ENCODE measurements at places on chromosomes 11 and 22. TPM values are rescaled to one million over a fixed set of nuclear protein-coding genes. Genes with fewer than 3 reads are reported as not detected.

DNA sequence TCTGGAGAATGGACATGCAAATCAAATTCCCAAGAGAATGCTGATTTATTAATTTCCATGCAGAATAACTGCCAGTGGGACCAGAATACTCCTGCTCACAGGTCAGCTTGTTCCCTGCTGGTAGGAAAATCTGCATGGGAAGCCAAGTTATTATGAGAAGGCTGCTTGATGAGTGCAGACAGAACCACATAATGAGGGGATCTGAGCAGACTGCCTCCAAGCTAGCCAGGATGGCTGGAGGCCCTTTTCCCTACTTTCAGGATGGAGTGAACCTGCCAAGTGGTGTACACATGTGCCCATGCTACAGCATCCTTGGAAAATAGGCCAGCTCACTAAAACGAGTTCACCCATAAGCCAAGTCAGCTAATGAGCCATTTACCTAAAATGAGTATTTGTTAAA, 55.2 kb upstream of the ZBED5 start:
- DNase-seq, result no peak

GRCh38 chr22:50338860-50339462, 4.2 kb upstream of the PPP6R2 start:
- DNase-seq, result no peak

GRCh38 chr11:329886-330253, 9.2 kb upstream of the IFITM3 start:
- no peak for DNase-seq

- DNase-seq, result no peak
Observed at GRCh38 chr11:91691872-91692271, 532.7 kb upstream of the FAT3 start.

DNA sequence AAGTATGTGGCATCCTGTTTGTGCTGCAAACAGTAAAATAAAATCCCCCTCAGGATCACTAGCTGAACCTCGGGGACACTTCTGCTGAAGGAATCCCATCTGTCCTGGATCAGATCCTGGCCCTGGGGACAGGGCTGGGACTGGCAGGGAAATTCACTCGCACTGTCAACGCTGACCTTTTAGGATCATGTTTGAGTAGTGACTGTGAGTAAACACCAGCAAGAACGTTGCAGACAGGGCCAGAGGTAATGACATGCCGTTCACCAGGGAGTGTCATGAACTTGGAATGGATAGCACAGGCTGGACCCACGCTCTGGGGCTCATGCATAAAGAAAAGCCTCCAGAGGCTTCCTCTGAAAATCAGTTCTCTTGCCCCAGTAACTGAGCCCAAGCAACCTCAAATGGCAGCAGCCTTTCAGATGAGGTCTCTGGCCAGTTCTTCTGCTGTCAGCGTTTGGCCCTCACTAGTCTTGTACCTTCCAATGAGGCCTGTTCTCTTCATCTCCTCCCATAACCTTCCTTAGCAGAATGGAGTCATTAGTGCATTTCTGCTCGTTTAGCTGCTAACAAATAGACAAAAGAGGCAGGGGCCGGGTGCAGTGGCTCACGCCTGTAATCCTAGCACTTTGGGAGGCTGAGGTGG, 51.0 kb upstream of the BARX2 start:
- DNase-seq, result no peak

GRCh38 chr22:36425977-36426523, 38.3 kb upstream of the MYH9 start:
- peak; percentile 88 for DNase-seq

Gene TRPM5
- 0.25 TPM for total RNA-seq

Gene GLYAT
- 57.8 TPM for total RNA-seq

DNA sequence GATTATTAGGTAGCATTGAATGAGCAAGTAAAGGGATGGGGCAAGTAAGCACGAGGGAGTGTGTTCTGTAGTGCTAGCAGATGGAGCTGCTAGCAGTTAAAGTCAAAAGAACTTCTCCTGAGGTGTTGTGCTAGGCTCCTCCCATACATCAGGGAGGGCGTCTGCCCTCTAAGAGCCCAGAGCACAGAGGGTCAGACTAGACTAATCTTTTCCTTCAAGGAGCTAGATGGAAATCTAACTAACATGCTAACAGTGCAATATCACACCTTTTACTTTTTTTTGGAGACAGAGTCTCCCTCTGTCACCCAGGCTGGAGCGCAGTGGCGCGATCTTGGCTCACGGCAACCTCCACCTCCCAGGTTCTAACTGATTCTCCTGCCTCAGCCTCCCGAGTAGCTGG, 3.2 kb upstream of the PLA2G6 start:
- DNase-seq, result no peak

Gene MEI1
- total RNA-seq, result 14.6 TPM

Gene MMP8
- total RNA-seq, result 0.16 TPM

Gene NRIP3
- 1.6 TPM for total RNA-seq
